Activated CD4-positive, alpha-beta T cell treated with anti-CD3 and anti-CD28 coated beads, Interleukin-2, amount 10 ng/mL, durations not matched to agents 7 days and 5 days (primary cell): ENCODE measurements at places on chromosomes 2 and 18. TPM values are rescaled to one million over a fixed set of nuclear protein-coding genes. Genes with fewer than 3 reads are reported as not detected.

Gene FAM117B
- total RNA-seq: 23.0 TPM

- peak overlapping the region; percentile 3 for H3K27ac ChIP-seq
- H3K4me1 ChIP-seq: peaks cover 22% of the 10 kb centered on the region
- peak overlapping the region; percentile 83 for H3K4me3 ChIP-seq
- no peaks in the 10 kb centered on the region for H3K36me3 ChIP-seq
- peaks cover 3% of the 10 kb centered on the region for H3K27me3 ChIP-seq
Observed at GRCh38 chr2:128315829-128316776, 2.6 kb downstream of the HS6ST1 start.

Gene SERPINB7
- total RNA-seq: not detected

DNA sequence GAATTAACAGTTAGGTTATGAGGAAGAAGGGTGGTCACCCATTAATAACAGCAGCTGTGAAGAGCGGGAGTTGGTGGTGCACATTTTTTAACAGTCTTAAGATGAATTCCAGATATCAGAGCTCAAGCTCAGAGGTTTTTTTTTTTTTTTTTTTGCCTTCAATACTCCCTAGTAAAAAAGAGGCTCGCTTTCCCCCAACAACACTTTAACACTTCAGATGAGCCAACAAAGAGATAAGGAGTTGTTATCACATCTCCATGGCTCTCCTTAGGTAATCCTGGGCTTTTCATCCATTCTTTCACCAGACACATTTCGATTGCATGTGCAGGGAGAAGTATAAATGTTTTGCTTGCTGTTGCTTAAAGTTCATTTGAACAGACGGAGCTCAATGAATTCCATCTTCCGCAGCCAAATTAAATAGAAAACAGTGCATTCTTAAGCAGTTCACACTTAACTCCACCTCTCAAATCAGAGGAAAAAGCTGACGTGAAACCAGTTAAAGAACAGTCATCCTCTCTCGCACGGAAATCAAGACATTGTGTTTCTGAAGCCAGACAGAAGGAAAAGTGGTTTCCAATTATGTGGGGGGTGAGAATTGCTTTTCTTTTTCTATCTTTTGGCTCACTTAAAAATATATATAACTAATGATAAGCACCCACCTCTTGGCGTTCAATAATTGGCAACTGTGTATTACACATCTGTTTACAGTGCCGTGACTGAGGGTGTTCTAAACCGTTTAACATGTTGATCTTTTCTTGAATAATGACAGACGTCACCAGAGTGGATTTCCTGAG lies 118.2 kb downstream of the ZNF521 start:
- H3K27me3 ChIP-seq: peaks cover 4% of the 10 kb centered on the region
- no peak overlapping the region for H3K27ac ChIP-seq
- H3K36me3 ChIP-seq: no peaks in the 10 kb centered on the region
- no peak for DNase-seq
- H3K4me3 ChIP-seq: no peak overlapping the region

GRCh38 chr2:106020032-106020431 lies 174.1 kb downstream of the UXS1 start:
- no peak overlapping the region for H3K27ac ChIP-seq
- no peaks in the 10 kb centered on the region for H3K36me3 ChIP-seq
- H3K4me3 ChIP-seq: no peak overlapping the region
- H3K4me1 ChIP-seq: peaks cover 9% of the 10 kb centered on the region
- H3K27me3 ChIP-seq: peaks cover 5% of the 10 kb centered on the region

Gene ACMSD
- not detected for total RNA-seq

DNA sequence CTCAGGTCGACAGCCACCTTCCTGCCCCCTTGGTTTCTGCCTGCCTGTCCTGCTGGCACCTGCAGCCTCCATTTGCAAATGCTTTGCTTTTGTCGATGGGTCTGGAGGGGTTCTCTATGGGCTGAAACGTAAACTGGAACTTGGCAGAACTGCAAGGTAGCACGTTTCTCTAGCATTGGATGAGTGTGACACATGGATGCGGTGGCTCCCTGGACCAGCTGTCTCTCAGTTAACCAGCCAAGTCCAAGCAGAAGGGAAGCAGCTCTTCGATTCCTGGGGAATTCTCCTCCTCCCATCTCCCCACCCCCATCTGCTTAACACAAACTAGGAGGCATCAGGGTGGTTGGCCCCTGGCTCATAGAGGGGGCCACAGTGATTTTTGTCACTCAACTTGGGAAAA lies 57.3 kb downstream of the ITGB1BP1 start:
- H3K4me1 ChIP-seq: no peaks in the 10 kb centered on the region
- DNase-seq: no peak
- H3K27ac ChIP-seq: no peak overlapping the region
- H3K4me3 ChIP-seq: no peak overlapping the region
- peaks cover 9% of the 10 kb centered on the region for H3K27me3 ChIP-seq

Gene NYAP2
- total RNA-seq: not detected

DNA sequence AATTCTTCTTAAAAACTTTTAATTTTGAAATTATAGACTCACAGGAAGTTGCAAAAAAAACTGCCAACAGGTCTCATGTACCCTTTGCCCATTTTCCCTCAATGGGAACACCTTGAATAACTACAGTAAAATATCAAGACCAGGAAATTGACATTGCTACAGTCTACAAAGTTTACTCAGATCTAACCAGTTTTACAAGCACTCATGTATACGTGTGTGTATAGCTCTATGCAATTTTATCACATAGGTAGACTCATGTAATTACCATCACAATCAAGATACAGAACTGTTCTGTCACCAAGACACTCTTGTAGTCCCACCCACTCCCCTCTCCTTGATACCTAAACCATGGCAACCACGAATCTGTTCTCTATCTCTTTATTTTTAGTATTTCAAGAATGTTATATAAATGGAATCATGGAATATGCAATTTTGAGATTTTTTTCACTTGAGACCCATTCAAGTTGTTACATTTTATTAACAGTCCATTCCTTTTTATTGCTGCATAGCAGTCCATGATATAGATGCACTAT lies 6.6 kb downstream of the HYCC2 start:
- no peak overlapping the region for H3K4me3 ChIP-seq
- peaks cover 12% of the 10 kb centered on the region for H3K36me3 ChIP-seq
- no peak for DNase-seq

Gene OSR1
- not detected for total RNA-seq

DNA sequence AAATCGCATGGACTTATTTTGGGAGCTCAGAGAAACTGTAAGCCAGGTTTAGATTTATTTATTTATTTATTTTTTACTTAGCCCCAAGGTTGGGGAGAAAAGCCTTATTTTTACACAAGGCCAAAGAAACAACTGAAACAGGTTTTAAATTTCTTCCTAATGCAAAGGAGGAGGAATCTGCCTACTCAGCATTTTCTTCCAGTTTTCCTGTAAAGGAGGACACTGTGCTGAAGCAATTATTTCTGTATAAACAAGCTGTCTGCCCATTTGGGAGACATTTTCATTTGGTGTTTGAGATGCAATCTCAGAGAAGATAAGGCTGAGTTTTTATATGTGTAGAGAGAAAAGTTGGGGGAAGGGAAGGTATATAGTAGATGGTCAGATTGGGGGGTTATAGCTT lies 125.0 kb downstream of the ETAA1 start:
- DNase-seq: no peak
- no peaks in the 10 kb centered on the region for H3K27me3 ChIP-seq

Gene MOCOS
- 0.05 TPM for total RNA-seq

Gene ANKRD29
- total RNA-seq: not detected

DNA sequence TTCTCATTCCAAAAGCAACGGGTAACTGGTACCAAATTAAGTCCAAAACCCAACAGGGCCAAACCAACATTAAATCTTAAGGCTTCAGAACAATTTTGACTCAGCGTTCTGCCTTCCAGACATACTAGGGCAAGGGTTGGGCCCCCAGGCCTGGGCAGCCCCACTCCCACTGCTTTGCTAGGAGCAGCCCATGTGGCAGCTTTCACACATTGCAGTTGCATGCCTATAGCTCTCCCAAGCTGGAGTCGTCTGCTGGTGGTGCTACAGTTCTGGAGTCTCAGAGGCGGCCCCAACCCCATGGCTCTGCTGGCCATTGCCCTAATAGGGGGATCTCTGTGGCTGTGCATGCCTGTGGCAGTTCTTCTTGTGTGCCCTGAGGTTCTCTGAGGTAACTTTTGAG lies 37.6 kb upstream of the CD226 start:
- H3K4me1 ChIP-seq: peaks cover 28% of the 10 kb centered on the region
- no peak overlapping the region for H3K27ac ChIP-seq
- H3K4me3 ChIP-seq: no peak overlapping the region
- DNase-seq: no peak
- H3K27me3 ChIP-seq: no peaks in the 10 kb centered on the region

GRCh38 chr2:112314856-112315255 lies 39.5 kb downstream of the ZC3H6 start:
- H3K27ac ChIP-seq: no peak overlapping the region
- H3K4me1 ChIP-seq: no peaks in the 10 kb centered on the region
- no peaks in the 10 kb centered on the region for H3K27me3 ChIP-seq
- DNase-seq: no peak

Gene TNFAIP6
- not detected for total RNA-seq

Gene STARD6
- not detected for total RNA-seq

DNA sequence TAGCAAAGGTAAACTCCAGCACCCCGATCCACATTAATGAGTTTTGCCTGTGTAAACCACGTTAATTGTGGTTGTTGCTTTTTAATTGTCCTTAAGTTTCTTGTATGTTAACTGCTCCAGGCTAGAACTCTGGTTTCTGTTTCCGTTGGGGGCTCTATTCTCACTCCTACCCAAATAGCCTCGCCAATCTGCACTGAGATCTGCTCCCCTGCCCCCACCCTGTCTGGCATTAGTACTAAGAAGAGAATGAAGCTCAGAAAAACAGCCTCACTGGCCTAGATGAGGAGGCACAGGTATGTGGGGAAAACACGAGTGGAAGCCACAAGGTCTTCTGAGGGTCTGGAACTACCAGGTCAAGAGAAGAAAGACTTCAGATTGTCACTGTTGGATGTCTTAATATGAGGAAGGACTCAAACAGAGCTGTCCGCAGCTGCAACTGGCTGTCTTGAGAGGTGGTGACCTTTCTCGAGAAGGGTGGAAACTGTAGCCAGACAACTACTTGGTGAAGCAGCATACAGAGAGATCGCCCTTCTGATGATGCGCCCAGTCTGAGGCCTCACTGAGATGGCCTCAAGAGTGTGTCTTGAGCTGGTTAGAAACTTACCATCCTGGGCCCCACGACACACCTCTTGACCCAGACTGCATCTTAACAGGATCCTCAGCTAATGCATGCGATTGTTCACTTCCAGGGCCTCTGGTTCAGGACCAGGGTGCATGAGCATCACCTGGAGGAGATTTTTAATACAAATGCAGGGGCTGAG lies 73.1 kb downstream of the TGOLN2 start:
- no peaks in the 10 kb centered on the region for H3K4me1 ChIP-seq
- H3K27me3 ChIP-seq: no peaks in the 10 kb centered on the region
- no peak overlapping the region for H3K4me3 ChIP-seq

Gene NDUFB3
- 147 TPM for total RNA-seq

GRCh38 chr2:86492048-86492453 lies 50.9 kb downstream of the KDM3A start:
- peaks cover 87% of the 10 kb centered on the region for H3K36me3 ChIP-seq
- H3K27me3 ChIP-seq: no peaks in the 10 kb centered on the region
- no peak for DNase-seq
- no peak overlapping the region for H3K27ac ChIP-seq
- H3K4me1 ChIP-seq: no peaks in the 10 kb centered on the region
- no peak overlapping the region for H3K4me3 ChIP-seq

DNA sequence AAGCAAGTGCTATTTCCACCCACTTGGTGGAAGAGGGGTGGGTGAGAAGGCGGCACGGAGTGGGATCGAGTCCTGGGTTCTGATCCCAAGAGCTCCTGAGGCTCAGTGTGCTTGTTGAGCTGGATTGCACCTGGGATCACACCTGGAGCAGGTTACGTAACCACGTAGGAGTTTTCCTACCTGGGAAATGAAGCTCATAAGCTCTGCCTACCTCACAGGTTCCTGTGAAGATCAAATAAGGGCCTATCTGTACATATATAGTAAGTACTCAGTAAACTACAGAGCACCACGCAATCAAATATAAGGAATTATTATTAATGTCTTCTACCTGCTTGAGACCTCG lies 11.0 kb downstream of the NPC1 start:
- H3K4me1 ChIP-seq: peaks cover 58% of the 10 kb centered on the region
- H3K36me3 ChIP-seq: peaks cover 46% of the 10 kb centered on the region
- no peaks in the 10 kb centered on the region for H3K27me3 ChIP-seq
- H3K4me3 ChIP-seq: no peak overlapping the region
- H3K27ac ChIP-seq: peak overlapping the region; percentile 84

GRCh38 chr2:220226076-220226475 lies 598.6 kb downstream of the SLC4A3 start:
- DNase-seq: no peak
- no peaks in the 10 kb centered on the region for H3K36me3 ChIP-seq
- H3K27ac ChIP-seq: no peak overlapping the region
- H3K4me1 ChIP-seq: no peaks in the 10 kb centered on the region
- H3K4me3 ChIP-seq: no peak overlapping the region

Gene FBXO15
- 0.54 TPM for total RNA-seq

- no peak overlapping the region for H3K27ac ChIP-seq
- peak; percentile 65 for DNase-seq
- H3K36me3 ChIP-seq: no peaks in the 10 kb centered on the region
- no peak overlapping the region for H3K4me3 ChIP-seq
Observed at GRCh38 chr18:50009773-50010335, 185.1 kb downstream of the MYO5B start.

Gene MPP4
- not detected for total RNA-seq

- no peak for DNase-seq
- H3K4me3 ChIP-seq: no peak overlapping the region
- no peaks in the 10 kb centered on the region for H3K4me1 ChIP-seq
- no peaks in the 10 kb centered on the region for H3K36me3 ChIP-seq
Observed at GRCh38 chr2:52347292-52347691, 1315.4 kb upstream of the NRXN1 start.

DNA sequence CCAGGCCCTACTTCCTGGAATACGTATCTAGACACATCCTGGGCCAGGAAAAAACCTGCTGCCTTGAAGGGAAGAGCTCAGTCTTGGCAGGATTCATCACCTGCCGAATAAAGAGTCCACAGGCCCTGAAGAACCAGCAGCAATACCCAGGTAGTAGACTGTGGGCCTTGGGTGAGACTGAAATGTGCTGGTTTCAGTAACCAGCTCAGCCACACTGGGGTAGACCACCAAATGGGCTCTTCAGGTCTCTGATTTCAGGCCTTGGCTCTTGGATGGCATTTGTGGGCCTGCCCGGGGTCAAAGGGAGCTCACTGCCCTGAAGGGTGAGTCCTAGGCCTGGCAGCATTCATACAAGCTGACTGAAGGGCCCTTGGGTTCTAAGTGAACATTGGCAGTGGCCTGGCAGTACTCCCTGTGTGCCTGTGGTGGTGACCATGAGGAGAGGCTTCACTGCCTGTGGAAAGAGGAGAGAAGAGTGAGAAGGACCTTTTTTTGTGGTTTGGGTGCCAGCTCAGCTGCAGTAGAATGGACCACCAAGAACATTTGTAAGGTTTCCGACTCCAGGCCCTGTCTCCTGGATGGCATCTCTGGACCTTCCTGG lies 175.1 kb downstream of the ANKRD30B start:
- H3K4me3 ChIP-seq: no peak overlapping the region
- no peaks in the 10 kb centered on the region for H3K36me3 ChIP-seq
- no peaks in the 10 kb centered on the region for H3K4me1 ChIP-seq
- no peak overlapping the region for H3K27ac ChIP-seq
- no peaks in the 10 kb centered on the region for H3K27me3 ChIP-seq

Gene CFAP221
- not detected for total RNA-seq

Gene LINC00305
- not detected for total RNA-seq

GRCh38 chr18:48563027-48563426 lies 24.2 kb downstream of the CTIF start:
- H3K36me3 ChIP-seq: no peaks in the 10 kb centered on the region
- H3K4me1 ChIP-seq: peaks cover 5% of the 10 kb centered on the region
- H3K27ac ChIP-seq: no peak overlapping the region
- H3K27me3 ChIP-seq: peaks cover 2% of the 10 kb centered on the region
- H3K4me3 ChIP-seq: no peak overlapping the region
